Fibroblast of lung (primary cell): ENCODE measurements at places on chromosomes 6 and 20.

GRCh38 chr20:23165307-23165750, 79.2 kb upstream of the CD93 start:
- DNase-seq, result no peak

DNA sequence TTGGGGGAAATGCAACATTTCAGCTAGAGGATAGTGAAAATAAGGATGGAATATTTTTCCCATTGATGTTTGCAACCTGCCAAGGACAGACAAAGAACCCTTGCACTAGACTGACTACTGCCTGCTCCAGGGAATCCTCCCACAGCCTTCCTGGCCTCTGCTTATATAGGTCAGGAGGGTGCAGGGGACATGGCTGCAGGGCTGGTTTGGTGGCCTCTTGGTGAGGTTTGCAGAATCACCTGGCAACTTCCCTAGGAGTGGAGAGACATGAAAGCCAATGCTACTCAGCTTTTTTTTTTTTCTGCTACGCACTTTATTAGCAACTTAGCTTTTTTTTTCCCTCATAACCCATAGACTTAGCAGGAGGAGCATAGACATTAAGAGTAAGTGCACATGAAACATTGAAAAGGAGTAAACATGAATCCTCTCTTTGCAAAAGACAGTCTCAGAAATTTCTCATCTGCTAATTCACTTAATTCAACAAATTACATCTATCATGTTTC, 39.8 kb upstream of the CDYL start:
- DNase-seq, result no peak

DNA sequence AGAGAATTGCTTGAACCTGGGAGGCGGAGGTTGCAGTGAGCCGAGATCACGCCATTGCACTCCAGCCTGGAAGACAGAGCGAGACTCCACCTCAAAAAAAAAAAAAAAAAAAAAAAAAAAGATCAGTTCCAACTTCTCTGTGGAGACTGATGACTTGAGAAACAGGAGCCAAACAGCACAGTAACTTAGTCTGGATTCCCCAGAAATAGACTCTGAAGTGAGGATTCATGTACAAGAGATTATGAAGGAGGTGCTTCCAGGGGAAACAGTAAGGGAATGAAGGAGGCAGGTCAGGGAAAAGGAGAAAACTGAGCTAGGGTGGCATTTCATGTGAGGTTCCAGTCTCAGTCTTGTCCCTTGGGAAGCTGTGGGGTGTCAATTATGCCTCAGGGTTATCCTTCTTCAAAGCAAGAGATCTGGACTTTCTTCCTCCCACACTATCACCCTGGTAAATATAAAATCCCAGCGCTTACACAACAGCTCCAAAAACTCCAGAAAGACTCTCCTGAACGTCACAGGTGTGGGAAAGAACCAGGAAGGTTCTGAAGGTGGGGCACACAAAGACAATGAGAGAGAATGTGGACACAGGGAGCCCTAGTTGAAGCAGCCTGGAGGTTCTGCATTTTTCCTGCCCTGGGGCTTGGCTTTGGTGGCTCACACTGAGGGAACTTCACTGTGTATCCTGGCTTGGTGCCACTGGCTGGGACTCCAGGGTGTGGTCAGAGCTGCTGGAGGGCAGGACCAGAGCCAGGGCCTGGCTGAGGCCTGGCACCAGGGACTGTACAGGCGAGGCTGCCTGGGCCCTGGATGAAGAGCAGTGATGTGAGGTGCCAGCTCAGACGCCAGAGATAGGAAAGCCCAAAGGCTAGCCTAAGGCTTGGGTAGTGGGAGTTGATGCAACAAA, 46.8 kb downstream of the PCNA start:
- peak; percentile 76 for DNase-seq

GRCh38 chr6:148524976-148525375, 182.3 kb downstream of the SASH1 start:
- DNase-seq, result peak; percentile 85

DNA sequence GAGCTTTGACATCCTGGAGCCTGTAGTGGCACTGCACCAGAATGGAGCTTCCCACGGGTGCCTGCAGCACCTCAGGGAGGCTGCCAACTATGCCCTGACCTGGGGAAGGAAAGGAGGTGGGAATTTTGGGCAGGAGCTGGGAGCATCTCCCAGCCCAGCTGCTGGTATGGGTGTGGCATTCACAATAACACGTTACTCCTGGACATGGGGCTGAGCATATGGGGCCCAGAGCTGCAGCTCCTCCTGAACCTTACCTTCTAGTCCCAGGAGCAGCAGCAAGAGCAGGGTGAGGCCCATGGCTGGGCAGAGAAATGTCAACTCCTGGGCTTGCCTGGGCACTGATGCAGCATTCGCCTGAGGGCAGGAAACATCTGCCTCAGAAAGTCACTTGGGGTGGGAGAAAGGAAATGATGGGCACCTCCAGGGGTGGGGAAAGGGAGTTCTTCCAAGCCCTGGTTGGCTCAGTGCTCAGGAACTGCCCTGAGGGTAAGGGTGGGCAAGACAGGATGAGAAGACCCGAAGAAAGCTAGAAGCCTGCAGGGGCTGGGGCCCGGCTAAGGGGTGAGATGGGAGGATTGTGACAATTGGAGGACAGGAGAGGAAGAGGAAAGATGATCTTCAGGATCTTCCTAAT, at the start of gene TREML1:
Gene TREML1 (minus strand): TSS at position 356 of the 634 bp plus-strand sequence. CDS start 59 bp downstream, at position 297.
- no peak for DNase-seq

DNA sequence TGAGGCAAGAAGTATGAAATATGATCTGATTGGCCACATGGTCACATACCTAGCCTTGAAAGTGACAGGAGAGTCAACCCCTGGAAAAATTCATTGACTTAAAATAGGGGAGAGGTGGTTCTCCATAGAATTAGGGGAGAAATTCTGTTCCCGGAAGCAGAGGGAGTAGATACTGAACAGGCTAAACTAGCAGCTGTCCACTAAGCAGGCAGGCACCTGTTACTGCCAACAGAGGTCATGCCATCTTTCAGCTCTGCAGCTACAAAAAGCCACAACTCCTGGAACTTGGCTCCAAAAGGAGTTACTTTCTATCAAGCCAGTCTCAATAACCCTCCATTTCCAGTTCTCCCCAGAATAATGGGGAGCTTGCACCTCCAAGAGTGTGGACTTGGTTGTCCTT, 352.5 kb downstream of the MAFB start:
- no peak for DNase-seq

DNA sequence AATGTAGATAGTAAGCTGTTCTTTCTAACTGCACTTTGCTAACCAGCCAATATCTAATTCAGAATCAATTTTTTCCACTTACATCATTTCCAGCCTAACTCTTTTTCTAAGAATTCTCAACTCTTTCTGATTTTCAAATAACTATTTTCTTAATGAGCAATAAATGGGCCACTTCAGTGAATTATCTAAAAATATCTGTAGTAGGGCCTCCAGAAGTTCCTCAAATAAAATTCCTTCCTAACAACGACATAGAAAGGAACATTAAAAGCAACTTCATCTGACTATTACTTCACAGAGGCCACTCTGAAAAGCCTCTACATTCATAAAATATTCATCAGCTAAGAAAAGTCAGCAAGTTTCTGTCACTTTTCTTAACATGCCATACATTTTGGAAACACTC, 4.8 kb downstream of the COL12A1 start:
- DNase-seq, result no peak

- no peak for DNase-seq
Measured at GRCh38 chr6:54428431-54428830, 120.2 kb downstream of the TINAG start.

GRCh38 chr6:107670792-107671199, 153.3 kb downstream of the SCML4 start:
- peak; percentile 44 for DNase-seq

DNA sequence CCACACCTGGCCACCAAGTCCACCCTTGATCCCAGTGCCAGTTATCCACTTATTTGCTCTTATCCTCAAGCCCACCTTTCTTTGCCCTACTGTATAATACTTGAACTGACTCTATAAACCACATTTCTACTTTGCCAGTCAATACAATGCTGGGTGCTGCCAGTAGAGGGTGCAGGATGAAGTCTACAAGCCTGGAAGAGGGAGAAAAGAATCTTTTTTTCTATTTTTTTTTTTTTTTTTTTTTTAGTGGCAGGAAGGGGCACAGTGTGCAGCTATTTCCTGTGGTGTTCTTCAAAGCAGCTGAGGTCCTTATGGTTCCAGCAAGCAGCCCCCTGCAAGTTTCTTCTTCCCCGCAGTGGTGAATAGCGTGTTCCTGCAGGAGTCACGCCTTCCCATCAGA, 22.2 kb upstream of the GABRR1 start:
- DNase-seq, result no peak

GRCh38 chr20:3804254-3804751, 8.2 kb downstream of the CDC25B start:
- peak; percentile 37 for DNase-seq

GRCh38 chr6:15477746-15478145, 185.1 kb downstream of the DTNBP1 start:
- DNase-seq, result no peak

DNA sequence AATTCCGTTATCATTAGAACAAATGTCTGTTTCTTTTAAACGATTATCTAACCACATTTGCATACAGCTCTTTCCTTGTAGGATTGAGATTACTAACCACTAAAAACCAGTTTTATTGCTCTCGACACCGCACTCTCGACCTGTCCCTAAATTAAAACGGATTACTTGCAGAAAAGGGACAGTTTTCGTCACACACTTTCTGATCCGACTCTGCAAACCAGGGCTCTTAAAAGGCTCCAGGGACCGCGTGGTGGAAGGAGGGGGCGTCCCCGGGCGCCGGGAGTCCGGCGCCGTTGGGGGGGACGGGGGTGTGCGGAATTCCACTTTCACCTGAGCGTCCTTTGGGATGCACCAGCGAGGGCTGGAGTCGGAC, 731 bp downstream of the MAK start:
- DNase-seq, result no peak

- DNase-seq, result peak; percentile 77
Measured at GRCh38 chr6:31197559-31198305, 27.2 kb upstream of the POU5F1 start.

- DNase-seq, result no peak
Measured at GRCh38 chr6:156191895-156192294, 585.3 kb upstream of the ARID1B start.

DNA sequence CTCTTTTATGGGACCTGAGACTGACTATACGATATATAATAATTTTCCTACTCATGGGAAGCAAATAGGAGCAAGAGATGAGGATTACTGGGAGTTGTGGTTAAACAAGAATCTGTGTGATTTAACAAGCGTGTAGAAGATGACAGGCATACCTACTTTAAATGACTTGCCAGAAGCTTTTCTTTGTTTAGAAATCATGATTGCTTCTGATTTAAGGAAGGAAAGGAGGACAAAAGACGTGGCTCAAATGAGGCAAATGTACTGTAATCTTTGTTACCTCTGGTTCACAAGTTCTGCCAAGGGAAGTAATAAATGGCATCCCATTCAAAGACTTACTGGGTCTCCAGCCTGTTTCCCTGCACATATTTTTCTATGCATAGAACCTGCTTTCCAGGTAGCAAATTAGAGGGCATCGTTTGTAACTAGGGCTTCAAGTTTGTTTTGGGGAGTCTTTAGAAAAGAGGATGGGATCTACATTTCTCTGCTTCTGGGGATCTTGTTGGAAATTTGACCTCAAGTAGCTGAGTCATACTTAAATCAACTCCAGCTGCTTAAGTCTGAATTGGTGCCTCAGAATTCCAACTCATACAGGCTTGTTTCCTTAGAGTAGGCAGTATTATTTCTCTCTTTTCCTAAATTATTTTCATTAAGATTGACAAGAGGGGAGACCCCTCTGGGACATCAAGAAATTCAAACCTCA, 2.9 kb upstream of the TRMT11 start:
- peak; percentile 85 for DNase-seq
